ENCODE measurements at places on chromosomes 2 and 18.

DNA sequence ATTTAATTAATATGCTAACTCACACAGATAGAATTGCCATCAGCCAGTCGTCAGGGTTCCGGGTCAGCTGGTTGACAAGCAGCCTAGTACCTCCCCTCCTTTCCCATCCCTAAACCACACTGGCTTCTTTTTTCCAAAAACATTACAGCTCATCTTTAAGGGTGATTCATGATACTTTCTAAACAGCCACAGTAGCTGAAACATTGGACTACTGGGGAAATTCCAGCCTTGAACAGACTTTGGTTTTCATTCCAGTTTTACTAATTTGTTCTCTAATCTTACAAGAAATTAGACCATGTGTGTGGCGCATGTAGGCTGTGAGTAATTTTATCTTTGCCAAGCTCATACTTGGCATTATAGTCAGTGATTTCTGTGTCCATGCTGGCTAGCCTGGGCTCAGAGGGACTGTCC, 110.8 kb downstream of the FMNL2 start:
- peak; percentile 90 for DNase-seq

GRCh38 chr18:74288730-74289129, 3.0 kb downstream of the CYB5A start:
- DNase-seq, result no peak

DNA sequence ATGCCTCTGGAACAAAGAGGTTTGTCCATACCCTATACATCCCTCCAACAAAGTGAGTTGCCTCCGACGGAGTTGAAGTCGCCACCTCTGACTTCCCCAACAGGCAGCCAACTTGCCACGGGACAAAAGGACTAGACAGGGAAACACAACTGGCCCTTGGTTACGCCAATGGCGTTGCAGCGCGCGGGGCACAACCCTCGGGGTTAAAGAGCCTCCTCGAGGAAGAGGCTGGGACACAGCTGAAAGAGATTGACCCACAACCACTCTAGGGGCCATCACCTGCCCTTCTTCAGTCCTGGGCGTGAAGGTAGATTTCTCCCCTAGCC, 545 bp downstream of the GTF3C2 start:
- peak; percentile 53 for DNase-seq

DNA sequence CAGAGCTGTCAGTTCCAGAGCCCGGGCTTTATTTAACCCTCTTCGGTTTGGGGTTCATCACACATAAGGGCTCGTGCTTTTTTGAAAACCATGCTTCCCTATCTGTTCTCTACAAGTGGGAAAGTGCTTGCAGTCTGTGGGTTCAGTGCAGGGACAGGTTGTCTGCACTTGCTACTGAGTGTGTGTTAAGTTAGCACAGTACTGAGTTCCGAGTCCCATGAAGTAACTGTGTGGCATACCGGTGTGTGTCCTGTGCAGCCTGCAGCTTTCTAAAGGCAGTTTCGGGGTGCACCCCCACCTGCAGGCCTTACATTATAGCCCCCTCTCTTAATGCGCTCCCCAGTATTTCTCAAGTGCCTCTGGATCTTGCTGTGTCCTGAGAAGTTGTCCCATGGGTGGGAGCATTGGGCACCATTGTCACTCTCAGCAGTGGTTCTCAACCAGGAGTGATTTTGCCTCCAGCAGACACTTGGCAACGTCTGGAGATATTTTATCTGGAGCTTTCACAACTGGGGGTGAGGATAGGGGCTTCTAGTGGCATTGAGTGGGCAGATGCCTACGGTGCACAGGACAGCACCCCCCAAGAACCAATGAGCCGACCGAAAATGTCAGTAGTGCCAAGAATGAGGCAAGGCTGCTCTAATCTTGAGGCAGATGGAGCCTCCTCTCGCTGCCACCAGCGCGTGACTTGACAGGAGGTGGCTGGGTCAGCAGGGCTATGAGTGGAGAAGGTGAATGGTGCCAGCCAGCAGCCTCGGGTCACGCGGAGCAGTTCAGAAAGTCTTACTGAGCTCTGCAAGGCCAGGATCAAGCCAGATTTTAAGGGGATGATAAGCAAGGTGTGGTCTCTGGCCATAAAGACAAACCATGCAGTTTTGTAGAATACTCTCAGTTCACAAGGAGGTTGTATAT, 152.2 kb downstream of the SMAD7 start:
- DNase-seq, result no peak

DNA sequence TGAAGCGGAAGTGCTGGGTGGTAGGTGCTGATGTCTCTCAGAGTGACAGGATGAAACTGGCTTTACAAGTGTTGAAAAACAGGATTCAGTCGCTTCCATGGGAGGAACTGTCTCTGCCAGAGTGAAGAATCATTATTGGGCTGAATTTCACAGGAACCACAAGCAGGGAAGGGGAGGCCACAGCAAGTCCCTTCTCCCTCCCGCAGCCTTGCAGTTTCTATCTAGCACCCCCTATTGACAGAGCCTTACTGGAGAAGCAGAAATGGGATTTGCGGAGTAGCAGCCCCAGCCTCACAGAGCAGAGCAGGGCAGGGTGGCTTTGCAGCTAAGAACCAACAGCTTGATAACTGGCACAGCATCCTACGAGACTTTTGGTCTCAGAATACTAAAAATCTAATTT, 33.3 kb upstream of the RMP24 start:
- peak; percentile 44 for DNase-seq

GRCh38 chr2:56288838-56289580, 105.2 kb downstream of the CCDC85A start:
- no peak for DNase-seq

- peak; percentile 75 for DNase-seq
These were observed 20.7 kb downstream of the SCYGR8 start for GRCh38 chr2:227766373-227766883.

- no peak for DNase-seq
These were observed 78.0 kb upstream of the SERTAD2 start for GRCh38 chr2:64731746-64732145.

DNA sequence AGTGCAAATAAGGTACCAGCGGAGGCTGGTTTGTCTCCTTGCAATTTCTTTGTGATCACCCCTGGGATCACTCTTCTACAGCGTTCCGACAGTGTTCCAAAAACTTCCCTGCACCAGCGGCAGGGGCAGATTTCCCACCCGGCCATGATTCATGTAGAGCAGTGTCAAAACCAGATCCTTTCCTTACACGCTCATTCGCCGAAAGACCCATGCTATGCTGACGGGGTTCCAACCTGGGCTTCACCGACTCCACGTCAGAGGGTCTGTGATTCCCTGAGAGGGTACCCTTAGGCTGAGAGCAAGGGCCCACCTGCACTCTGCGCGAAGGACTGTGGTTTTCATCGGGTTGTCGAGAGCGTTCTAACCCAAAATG, 423 bp upstream of the TTC27 start:
- DNase-seq, result peak; percentile 57
